ENCODE measurements at places on chromosomes 6 and 20. TPM values are rescaled to one million over a fixed set of nuclear protein-coding genes. Genes with fewer than 3 reads are reported as not detected.

GRCh38 chr6:42106112-42107023, 36.1 kb downstream of the C6orf132 start:
- no peak for DNase-seq
- H3K4me1 ChIP-seq: peaks cover 11% of the 10 kb centered on the region
- H3K27me3 ChIP-seq: no peaks in the 10 kb centered on the region
- H3K36me3 ChIP-seq: no peaks in the 10 kb centered on the region
- H3K4me3 ChIP-seq: no peak overlapping the region

GRCh38 chr20:15795305-15796019, 777.8 kb downstream of the KIF16B start:
- no peak overlapping the region for H3K27ac ChIP-seq
- DNase-seq: no peak
- no peaks in the 10 kb centered on the region for H3K36me3 ChIP-seq

- DNase-seq: no peak
- no peak overlapping the region for H3K27ac ChIP-seq
- no peaks in the 10 kb centered on the region for H3K36me3 ChIP-seq
- peaks cover 10% of the 10 kb centered on the region for H3K4me1 ChIP-seq
- H3K4me3 ChIP-seq: no peak overlapping the region
- no peaks in the 10 kb centered on the region for H3K27me3 ChIP-seq
These were observed 25.5 kb upstream of the ADTRP start for GRCh38 chr6:11804135-11804534.

DNA sequence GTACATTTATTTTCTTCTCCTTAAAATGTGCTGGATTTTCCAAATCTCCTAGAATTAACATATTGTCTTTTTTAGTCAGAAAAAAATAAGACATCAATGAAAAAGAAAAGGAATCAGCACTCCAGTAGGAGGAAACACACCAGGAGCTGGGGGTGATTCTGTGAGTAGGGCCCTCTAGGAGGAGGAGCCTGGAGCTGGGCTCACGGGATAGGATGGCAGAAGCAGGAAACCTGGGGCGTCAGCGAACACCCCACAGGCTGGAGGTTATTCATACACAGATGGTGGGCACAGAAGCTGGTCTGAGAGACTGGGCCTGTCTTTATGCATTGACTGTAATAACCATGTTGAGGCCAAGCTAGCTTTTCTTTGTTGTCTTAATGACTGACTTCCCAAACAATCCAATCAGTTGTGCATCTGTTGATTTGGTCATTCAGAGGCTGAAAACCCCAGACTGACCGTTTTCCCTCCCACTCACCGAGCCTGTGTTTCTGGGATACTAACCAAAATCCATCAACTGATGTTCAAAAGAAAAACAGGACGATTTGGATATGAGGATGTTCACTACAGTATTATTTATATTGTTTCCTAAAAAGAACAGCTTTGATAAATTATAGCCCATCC, 53.1 kb downstream of the CPNE5 start:
- no peak overlapping the region for H3K27ac ChIP-seq
- no peak for DNase-seq
- no peaks in the 10 kb centered on the region for H3K36me3 ChIP-seq

DNA sequence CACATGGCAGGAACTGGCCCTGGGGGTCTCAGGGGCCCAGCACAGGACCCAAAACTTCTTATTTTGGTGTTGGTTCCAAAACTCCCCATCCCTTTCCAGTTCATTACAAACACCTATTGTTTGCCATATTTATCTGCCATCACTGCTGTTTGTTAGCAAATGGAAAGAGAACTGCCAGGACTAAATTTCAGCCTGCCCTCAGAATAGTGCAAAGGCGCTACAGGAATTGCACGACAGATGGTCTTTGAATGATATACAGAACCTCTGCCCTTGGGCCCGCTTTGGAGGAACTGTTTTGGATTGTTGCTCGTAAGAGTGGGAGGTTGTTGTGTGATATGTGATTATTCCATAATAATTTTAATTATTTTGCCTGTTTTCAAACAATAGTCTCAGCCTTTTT, 199.0 kb upstream of the FBXL4 start:
- no peak for DNase-seq
- H3K4me3 ChIP-seq: no peak overlapping the region
- no peaks in the 10 kb centered on the region for H3K4me1 ChIP-seq
- no peak overlapping the region for H3K27ac ChIP-seq

DNA sequence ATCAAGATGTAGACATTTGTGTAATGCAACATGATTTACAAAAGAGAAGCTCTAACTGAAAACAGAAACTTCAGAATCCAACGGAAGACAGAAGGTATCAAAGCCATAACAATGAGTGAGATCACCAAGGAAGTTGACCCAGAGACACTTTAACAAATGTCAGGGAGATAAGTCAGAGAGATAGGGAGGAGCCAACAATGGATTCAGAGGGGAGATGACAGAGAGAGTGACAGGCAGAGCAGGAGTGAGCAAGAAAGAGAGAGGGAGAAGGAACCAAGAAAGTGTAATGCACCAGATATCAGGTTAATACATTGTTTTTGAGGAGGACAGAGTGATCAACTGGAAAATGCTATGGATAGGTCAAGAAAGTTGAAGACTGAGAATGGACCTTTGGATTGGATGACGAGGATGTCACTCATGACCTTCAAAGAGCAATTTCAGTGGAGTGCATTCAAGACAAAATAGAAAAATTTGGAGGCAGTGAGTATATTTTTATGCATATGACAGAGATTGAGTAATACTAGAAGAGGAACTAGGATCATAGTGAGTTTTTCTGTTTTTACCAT, 86.6 kb downstream of the TRDN start:
- no peaks in the 10 kb centered on the region for H3K27me3 ChIP-seq
- no peaks in the 10 kb centered on the region for H3K36me3 ChIP-seq
- no peak overlapping the region for H3K4me3 ChIP-seq

- no peaks in the 10 kb centered on the region for H3K27me3 ChIP-seq
- no peak overlapping the region for H3K4me3 ChIP-seq
- H3K27ac ChIP-seq: no peak overlapping the region
- no peaks in the 10 kb centered on the region for H3K36me3 ChIP-seq
- H3K4me1 ChIP-seq: no peaks in the 10 kb centered on the region
- DNase-seq: no peak
These were observed 7.5 kb downstream of the AFG1L start for GRCh38 chr6:108302386-108302785.

GRCh38 chr6:83518816-83519480, 6.6 kb downstream of the PRSS35 start:
- no peak overlapping the region for H3K27ac ChIP-seq
- no peak for DNase-seq
- no peaks in the 10 kb centered on the region for H3K4me1 ChIP-seq
- H3K27me3 ChIP-seq: no peaks in the 10 kb centered on the region

DNA sequence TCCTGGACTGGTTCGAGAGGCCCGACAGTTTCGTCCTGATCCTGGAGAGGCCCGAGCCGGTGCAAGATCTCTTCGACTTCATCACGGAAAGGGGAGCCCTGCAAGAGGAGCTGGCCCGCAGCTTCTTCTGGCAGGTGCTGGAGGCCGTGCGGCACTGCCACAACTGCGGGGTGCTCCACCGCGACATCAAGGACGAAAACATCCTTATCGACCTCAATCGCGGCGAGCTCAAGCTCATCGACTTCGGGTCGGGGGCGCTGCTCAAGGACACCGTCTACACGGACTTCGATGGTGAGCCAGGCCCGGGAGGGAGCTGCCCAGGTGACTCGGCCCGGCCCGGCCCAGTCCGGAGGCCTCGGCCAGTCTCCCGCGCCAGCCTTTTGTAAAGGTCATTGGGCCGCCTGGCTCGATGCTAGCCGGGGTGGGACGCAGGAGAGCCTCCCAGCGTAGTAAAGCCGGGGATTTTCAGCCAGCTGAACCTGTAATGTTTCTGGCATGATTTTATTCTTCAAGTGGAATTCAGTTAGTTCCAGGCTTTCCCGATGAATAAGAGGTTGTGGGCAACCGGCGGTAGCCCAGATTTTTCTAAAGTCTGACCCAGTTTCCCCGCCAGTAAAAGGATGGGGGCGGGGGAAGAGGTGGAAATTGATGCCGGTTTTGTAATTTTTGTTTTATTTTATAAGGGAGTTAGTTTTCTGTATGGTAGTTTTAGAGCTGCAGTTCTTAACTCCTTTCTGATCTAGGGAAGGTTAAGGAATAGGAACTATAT, 1.4 kb downstream of the PIM1 start:
- H3K27me3 ChIP-seq: no peaks in the 10 kb centered on the region
- peak; percentile 55 for DNase-seq
- peaks cover 52% of the 10 kb centered on the region for H3K4me1 ChIP-seq
- peaks cover 51% of the 10 kb centered on the region for H3K36me3 ChIP-seq

GRCh38 chr20:8223091-8223870, 91.2 kb downstream of the PLCB1 start:
- no peak overlapping the region for H3K4me3 ChIP-seq
- no peaks in the 10 kb centered on the region for H3K36me3 ChIP-seq
- no peak overlapping the region for H3K27ac ChIP-seq
- H3K27me3 ChIP-seq: no peaks in the 10 kb centered on the region

- no peaks in the 10 kb centered on the region for H3K27me3 ChIP-seq
- DNase-seq: no peak
- no peaks in the 10 kb centered on the region for H3K36me3 ChIP-seq
- H3K4me1 ChIP-seq: no peaks in the 10 kb centered on the region
- H3K27ac ChIP-seq: no peak overlapping the region
These were observed 194.5 kb upstream of the CDH4 start for GRCh38 chr20:61057443-61058121.

The ABT1 gene
- total RNA-seq: 40.4 TPM

The DEFB121 gene
- not detected for total RNA-seq

The ESR1 gene
- 2.6 TPM for total RNA-seq

The TPBG gene
- 0.56 TPM for total RNA-seq

The C4A gene
- total RNA-seq: 4.2 TPM

The SLC44A4 gene
- total RNA-seq: not detected

The DDX27 gene
- total RNA-seq: 126 TPM

The CDSN gene
- total RNA-seq: not detected
